ENCODE measurements at places on chromosomes 3 and 15.
A peak's percentile ranks its signal among the peaks of the same experiment; 100 is the strongest.

- no peak for DNase-seq
Measured at GRCh38 chr15:45790325-45790943, 155.6 kb downstream of the SQOR start.

DNA sequence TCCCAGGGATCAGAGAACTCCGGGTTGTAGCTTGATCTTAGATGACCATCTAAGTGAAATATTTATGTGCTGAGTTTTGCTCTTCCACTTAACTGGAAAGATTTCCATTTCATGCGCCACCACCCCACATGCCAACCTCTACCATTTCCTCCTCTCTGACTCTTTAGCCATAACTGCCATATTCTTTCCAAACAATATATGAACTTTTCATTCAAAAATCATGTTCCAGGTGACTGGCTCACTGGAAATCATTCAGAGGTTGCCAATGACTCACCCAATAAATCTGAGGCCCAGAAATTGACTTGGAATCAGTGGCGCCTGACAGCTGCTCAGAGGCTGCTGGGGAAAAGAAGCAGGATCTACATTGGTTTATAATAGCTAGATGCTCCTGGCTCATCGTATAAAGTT is 31.6 kb upstream of the FAM174B start:
- DNase-seq: no peak

DNA sequence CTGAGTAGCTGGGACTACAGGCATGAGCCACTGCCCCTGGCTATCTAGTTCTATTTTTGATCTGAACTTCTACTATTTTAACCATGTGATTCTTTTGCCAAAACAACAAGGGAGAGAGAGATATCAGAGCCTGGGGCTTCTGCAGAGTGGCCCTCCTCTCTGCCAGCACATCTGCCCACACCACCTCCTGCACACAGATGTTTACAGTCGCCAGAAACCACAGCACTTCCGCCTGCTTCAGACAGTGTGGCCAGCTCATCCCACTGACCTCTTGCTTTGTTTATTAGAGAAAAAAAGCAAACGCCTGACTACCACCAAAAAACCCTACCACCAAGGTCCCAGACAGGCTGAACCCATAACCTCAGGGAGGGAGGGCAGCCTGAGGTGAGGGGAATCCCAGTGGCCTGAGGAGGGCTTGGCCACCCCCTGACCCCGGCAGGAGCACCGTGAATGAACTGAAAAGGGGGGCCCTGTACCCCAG is 85.9 kb upstream of the ABHD2 start:
- no peak for DNase-seq

GRCh38 chr3:187833799-187834578 is 88.7 kb upstream of the BCL6 start:
- no peak for DNase-seq

- DNase-seq: no peak
Measured at GRCh38 chr3:175127075-175127662, 268.0 kb downstream of the NAALADL2 start.

DNA sequence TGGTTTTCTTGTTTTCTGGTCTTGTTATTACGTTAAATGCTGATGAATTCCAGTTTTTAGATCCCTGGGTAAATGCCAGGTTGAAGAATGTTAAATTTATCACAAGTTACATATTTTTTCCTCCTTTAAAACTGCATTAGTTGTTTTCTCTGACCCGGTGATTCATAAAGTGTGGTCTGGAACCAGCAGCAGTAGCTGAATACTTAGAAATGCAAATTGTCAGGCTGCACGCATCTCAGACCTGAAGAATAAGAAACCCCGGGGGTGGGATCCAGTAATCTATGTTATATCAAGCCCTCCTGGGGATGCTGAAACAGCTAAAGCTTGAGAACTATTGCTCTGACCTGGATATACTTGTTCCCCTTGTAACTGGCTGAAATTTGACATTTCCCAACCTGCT is 69.1 kb downstream of the PEX5L start:
- no peak for DNase-seq

DNA sequence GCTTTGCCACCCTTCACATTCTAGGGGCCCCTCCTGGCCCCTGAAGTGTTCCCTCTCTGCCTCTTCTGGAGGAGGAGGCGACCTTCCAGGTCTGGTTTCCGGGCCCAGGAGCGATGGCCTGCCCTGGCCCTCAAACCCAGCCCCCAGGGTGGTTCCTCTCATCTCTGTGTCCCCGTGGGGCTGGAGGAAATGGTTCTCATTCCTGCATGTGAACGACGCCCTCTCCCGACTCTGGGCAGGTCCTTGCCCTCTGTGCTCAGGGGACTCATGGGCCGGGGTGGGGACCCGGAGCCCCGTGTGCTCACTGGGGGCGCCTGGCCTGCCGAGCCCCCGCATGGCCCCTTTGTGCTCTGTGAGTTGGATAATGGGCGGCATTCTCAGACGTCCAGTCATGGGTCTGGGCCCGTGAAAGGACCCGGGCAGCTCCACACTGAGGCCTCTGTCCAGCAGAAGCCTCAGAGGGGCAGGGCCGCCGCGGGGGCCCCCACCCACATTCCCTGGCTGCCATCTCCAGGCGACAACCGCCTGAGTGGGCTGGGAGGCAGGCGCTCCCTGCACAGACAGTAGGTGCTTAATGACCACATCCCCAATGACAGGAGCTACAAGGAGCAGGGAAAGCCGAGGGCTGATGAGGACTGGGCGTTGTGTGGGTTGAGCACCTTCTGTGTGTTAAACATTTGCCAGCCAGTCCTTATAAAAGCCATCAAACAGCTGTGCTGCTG is 5.5 kb upstream of the PLXND1 start:
- DNase-seq: no peak

DNA sequence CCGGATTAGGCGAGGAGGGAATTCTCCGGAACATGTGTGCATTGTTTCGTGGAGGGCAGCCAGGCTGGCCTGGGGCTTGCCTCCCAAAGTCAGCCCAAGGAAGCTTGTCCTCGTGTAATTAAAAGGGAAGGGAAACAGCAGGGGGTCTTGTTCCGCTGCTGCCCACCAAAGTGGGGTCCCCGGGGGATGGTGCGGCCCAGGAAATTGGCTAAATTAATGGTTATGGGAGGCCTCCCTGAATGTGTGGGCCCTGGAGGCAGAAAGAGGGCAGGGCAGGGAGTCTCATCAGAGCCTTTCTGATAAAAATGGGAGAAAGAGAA is 118.1 kb downstream of the OPA1 start:
- DNase-seq: no peak

DNA sequence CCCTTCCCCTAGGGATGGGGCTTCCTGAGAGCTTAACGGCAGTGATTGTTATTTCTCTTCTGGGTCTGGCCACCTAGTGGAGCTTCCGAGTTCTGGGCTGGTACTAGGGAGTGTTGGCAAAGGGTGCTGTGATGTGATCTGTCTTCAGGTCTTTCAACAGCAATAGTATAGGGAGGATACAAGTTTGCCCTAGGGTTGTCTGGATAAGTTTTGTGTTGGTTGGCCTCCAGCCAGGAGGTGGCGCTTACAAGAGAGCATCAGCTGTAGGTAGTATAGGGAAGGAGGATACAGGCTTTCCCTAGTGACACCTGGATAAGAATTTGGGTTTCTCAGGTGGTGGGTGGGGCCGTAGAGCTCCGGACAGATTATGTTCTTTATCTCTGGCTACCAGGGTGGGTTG is 19.2 kb upstream of the CPOX start:
- no peak for DNase-seq

GRCh38 chr3:69671082-69671952 is 67.9 kb upstream of the MITF start:
- no peak for DNase-seq

GRCh38 chr3:28186748-28187147 is 54.7 kb upstream of the CMC1 start:
- no peak for DNase-seq

DNA sequence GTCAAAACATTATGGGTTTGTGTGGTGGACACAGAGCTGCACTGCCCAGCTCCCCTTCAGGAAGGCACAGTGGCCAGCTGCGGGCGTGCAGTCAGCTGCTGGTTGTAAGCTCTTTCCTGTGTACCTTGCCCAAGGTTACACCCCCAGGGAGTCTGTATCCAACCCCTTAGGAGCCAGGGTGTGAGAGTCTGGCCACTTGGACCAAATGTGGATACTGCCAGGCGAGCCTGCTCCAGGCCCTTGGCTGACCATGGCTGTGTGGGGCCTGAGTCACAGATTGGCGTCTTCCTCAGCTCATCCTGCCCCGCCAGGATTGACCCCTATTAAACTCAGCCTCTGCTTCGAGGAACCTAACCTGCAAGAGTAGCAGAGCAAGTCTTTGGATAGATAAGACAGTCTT is 56.9 kb downstream of the ABHD5 start:
- no peak for DNase-seq

GRCh38 chr3:5503136-5503535 is 315.6 kb downstream of the EDEM1 start:
- no peak for DNase-seq

GRCh38 chr15:72982714-72983113 is 69.5 kb upstream of the NEO1 start:
- DNase-seq: no peak

DNA sequence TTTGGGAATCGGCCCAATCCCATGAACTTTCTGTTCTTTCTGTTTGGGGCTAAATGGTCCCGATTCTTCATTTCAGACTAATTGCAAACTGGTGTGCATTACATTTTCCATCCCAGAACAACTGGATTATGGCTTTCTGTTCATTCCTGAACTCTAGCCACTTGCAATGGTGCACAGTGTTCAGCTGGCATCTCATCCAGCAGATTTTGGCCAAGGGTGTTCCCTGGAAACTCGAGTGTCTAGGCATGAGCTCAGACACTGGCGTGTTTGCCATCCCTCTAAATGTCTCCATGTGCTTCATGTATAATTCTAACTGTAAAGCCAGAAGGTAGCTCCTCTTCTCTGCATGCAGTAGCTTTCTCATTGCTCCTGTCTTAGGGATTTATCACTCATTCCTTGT is 97.1 kb upstream of the MYZAP start:
- DNase-seq: no peak

DNA sequence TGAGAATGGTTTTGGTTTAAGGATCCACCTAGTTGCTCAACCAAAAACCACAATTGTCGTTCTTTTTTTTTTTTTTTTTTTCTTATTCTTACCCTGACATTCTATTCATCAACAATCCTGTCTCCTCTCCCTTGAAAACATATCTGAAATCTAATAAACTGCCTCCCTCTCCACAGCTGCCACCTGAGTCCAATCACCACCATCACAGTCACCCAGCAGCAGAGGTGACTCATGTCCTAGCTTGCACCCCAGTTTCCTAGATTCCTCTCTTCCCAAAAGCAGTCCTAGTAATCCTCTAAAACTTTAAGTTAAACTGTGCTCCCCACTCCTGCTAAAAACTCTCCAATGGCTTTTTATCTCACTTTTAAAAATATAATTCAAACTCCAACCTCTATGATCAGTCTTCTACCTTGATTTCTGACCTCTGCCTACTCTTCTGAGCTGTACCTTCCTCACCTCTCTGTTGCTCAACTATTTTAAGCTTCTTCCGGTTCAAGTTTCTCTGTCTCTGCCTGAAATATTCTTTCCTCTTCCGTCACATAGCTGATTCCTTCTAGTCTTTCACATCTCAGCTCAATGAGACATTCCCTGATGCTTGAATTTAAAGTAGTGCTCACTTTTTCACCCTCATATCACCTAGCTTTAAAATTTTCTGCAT is 33.7 kb upstream of the RBMS3 start:
- DNase-seq: no peak

- no peak for DNase-seq
Measured at GRCh38 chr3:187403768-187404288, 35.6 kb downstream of the RTP4 start.

DNA sequence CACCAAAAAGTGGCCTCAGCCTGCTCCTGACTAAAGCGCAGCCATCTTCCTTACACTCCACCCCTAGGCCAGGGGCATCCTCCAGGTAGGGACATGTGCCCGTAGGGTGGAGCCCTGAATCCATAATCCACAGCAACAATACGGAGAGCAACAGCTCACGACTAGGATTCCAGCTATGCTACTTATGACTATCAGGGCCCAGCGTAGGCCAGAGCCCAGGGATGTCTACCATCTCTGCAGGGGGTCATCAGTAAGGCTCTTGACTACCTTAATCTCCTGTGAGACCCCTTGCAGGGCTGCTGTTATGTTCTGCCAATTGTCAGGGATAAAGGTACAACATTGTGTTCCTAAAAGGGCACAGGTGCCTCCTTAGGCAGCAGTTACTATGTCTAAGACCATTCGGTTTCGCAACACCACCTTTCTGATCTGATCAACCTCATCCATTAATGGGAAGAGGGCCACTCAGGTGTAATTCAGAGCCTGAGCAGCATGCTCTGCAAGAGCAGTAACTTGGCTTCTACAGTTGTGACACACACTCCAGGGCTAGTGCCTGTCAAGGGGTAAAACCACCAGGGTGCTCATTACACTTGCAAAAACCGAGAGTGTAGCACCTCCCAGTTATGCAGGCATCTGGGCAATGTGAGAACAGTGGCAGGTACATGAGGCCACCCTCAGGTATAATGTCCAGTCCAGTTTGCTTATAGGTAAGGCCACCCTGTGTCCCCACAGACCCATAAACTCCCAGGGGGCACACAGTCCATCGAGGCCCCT is 11.0 kb downstream of the CCRL2 start:
- DNase-seq: no peak

DNA sequence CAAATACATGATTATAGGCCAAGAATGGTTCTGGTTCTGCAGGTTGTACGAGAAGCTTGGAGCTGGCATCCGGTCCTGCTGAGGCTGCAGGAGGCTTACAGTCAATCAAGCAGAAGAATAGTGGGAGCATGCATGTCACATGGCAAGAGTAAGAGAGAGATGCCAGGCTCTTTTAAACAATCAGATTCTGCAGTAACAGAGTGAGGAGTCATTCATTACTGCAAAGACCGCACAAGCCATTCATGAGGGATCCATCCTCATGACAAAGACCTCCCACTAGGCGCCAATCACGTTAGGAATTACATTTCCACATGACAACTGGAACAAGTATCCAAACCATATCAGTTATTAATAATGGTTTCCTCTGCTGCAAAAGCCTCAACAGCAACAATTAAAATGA is 536.8 kb downstream of the CADM2 start:
- DNase-seq: no peak

GRCh38 chr3:15794303-15794771 is 3.4 kb downstream of the ANKRD28 start:
- DNase-seq: no peak

DNA sequence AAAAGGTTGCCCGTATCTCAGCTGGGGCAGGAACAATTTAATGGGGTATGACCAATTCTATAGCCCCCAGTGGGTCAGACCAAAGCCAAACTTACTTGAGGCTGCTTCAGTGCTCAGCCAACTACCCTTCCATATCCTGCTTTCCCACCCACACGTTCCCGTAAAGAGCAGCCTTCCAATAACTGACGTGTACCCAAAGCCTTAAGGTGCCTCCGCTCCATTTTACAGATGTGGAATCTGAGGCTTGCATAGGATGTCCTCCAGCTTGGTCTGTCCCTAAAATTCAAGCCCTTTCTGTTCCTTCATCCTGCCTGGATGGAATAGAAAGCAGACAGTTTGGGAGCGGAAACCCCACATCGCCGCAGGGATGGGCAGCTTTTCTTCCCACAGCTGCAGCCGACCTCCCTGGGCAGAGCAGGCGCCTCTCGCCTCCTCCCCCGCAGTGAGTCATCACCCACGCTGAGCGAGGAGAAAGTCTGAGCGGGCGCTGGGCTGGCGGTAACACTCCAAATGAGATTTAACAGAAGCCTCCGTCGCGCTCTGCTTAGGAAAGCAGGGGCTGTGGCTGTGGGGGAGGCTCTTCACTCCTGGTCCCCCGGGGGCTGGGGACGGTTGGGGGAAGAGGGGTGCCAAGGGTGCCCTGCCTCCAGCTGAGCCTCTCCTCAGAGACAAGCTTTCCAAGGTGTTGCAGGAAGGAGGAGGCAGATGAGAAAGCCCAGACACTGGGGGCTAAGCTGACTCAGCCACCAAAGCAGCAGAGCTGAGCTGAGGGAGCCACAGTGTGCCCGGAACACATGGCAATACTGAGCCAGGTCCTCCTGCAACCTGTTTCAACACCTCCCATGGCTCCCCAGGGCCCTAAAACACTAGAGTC is 57.8 kb upstream of the HRH1 start:
- peak; percentile 87 for DNase-seq

All from occipital lobe (tissue), 3 donors.